ENCODE measurements at places on chromosomes 6 and 20. TPM values are rescaled to one million over a fixed set of nuclear protein-coding genes. Genes with fewer than 3 reads are reported as not detected.

DNA sequence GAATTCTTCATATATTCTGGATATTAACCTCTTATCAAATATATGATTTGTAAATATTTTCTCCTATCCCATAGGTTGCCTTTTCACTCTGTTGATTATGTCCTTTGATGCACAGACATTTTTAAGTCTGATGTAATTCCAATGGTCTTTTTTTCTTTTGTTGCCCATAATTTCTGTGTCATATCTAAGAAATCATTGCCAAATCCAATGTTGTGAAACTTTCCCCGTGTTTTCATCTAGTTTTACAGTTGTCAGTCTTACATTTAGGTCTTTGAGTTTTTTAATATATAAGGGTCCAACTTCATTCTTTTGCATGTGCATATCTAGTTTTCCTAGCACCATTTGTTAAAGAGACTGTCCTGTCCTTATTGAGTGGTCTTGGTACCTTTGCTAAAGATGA is 111.5 kb downstream of the SESN1 start:
- no peak for DNase-seq

- DNase-seq, result no peak
Observed at GRCh38 chr6:42933205-42933604, 3.9 kb downstream of the CNPY3 start.

DNA sequence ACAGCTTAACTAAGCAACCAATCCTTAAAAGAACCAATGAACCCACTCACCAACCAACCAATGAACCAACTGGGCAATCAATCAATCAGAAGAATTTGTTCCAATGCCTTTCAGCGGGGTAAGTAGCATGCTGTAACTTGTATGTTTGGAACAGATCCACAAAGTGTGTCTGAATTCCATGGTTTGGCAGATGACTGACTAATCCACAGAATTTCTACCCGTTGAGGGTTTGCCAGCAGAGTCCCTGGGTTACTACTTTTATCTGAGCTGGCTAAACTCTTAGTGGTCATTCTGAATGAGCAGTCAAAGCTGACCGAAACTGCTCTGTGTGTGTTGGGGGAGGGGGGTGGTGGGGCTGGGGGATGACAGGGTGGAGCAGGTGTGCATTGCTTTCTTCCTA is 125.0 kb upstream of the JAG1 start:
- no peak for DNase-seq

DNA sequence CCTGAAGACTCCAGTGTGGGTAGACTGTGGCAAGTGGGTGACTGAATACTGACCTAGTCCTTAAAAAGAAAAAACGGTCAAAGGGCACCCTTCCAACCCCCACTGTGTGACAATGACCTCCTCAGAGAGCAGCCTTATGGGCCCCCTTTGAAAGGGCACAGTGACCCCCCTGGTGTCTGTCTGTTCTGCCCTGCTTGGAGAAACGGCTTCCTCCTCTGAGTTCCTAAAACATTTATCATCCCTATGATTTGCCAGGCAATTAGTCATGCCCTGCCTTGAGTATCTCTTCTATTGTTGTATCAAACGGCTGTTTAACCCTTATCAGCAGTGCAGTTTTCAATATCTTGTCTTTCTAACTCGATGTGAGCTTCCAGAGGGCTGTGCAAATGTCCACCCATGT is 21.0 kb upstream of the STX16 start:
- DNase-seq, result no peak

- DNase-seq, result no peak
Observed at GRCh38 chr6:18436341-18436740, 49.2 kb downstream of the RNF144B start.

GRCh38 chr6:67663105-67663895 is 971.8 kb upstream of the ADGRB3 start:
- no peak for DNase-seq

Gene MYBL2
- 4.3 TPM for total RNA-seq

Gene SNRNP48
- total RNA-seq, result 138 TPM
